ENCODE measurements at places on chromosomes 7 and 10.

DNA sequence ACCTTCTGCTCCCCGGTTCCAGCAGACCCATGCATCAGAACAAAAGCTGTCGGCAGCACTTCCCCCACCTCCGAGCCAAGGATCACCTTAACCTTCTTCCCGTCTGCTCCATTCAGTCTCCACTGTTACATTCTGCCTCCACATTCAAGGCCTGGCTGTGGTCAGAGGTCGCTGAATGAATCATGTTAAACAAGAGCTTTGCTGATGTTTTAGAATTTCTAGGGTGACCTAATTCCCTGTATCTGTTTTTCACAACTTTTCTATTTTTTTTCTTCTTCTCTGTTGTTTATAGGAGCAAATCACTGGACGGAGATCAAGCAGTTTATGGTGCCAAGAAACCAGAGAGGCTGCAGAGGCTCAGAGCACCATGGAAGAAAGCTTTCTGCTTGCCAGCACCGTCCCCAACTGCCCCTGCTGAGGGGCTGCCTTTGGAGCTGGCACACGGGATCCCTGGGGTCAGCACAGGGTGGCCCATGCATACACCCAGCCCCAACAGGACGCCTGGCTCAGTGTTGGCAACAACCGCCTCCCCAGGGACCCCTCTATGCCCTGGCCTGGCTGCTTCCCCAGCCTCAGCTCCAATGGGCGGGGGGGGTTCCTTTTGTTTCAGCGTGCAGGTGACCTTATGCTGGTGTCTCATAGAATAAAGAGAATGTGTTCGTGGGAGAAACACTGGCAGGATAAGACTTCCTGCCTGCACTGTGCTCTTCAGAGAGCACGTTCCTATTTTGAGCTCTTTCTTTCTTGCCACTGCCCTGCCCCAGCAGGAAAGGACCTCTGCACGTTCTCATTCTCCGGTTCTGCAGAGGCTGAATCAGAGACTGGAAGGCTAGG is 182.7 kb upstream of the LYZL2 start:
- peak; percentile 89 for DNase-seq

GRCh38 chr7:105932835-105933477 is 30.1 kb upstream of the CDHR3 start:
- peak; percentile 74 for DNase-seq

DNA sequence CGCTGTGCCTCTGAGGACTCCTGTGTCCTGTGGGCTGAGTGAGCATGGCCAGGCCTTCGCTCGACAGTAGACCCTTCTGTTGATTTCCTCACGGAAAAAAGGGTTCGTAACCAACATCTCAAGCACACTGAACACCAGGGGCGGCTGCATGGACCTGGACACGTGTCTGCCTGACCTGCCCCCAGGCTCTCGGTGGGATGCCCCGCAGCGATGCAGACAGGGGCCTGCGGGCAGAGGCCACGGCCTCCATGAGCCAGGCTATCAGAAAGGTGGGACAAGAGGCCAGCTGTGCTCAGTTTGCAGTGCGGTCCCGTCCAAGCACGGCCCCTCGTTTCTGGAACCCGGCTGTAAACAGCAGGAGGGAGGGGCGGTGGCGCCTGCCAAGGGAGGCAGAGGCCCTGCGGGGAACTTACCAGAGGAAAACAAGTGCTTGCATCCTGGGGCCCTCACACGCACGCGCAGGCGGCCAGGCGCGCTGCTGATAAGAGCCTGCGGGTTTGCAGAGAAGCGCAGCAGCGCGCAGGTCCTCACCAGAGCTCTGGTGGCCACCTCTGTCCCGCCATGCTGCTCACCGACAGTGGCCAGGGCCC is 10.6 kb downstream of the GPR146 start:
- DNase-seq, result peak; percentile 94

DNA sequence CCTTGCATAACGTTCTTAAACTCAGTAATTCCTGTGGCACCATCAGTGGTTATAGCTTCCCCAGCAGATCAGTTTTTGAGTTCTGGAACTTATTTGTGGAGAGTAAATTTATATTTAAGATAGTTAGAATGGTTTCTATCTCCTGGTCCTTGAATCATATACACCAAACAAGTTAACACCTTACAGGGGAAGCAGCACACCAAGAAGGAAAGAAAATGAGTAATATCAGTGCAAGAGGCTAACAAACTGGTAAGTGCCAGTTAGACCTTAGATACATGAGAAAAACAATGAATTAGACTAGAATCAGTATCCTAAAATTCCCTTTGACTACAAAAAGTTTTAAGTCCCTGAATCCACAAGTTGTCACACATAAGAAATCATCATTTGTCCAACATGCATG is 54.2 kb downstream of the ABI1 start:
- DNase-seq, result no peak

- no peak for DNase-seq
Observed at GRCh38 chr7:26083113-26083512, 68.9 kb upstream of the NFE2L3 start.

- DNase-seq, result no peak
Observed at GRCh38 chr7:30301751-30302150, 17.4 kb downstream of the ZNRF2 start.

DNA sequence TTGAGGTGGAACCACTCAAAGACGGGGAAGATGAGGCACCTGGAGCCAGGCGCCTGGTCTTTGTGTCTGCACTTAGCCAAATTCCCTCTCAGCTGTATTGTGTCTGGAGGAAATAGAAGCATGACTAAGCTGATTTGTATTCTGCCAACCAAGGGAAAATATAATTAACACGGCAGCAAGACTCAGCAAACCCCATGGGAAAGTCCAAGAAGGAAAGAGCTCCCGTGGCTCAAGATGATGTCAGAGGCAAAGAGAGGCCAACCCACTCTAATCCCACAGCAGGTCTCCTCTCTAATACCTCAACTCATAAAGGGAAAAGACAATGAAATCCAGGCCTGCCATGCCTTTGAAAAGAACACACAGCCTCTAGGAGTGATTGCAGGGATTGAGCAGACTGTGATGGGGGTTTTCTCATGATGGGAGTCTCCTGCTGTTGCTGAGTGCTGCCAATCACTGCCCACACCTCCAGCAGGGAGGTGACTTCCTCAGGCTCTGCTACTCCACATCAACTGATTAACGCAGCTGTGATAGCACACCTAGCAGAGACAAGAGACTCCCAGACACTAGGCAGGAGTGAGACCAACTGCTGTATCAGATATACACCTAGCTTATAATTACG is 255.5 kb upstream of the C7orf33 start:
- no peak for DNase-seq

DNA sequence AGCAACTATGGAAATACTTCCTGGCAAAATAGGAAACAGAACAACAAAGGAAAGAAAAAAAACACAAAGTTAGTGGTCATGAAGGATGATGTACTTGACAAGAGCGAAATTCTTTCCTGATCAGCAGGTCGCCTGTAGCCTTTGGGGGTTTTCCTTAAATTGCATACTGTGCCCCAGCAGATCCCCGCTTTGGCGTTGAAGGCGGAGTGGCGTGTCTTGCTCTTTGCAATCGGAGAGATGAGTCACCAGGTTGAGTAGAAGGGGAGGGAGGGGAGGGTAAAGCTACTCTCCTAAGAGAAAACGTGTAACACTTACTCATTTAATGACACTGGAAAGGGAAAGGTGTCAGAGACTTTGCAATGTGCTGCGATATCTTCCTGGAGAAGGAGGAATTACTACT is 587.2 kb downstream of the SORCS1 start:
- no peak for DNase-seq

DNA sequence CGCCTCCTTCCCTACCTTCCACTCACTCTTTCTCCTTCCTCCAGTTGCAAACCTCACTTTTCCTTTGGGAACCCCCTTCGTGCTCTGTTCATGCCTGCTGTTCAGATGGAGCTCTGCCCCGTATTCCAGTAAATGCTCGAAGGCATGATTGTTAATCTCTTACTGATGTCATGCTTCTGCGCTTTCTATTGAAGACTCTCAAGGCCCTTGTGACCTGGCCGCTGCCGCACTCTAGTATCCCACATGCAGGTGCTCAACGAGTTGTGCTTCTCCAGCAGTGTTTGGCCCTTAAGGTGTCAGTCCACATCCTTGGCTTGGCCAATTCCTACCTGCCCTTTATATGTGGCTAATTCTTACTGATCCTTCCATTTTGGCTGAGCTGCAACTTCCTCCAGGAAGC is 158.6 kb downstream of the ADAM12 start:
- DNase-seq, result no peak

- DNase-seq, result no peak
Observed at GRCh38 chr7:20401861-20402746, 71.4 kb downstream of the ITGB8 start.

- no peak for DNase-seq
Observed at GRCh38 chr7:1872191-1873069, 202.4 kb downstream of the ELFN1 start.

Measured in sigmoid colon (tissue), 7 donors.